RKO (cell line): ENCODE measurements at places on chromosomes 3 and 15.

DNA sequence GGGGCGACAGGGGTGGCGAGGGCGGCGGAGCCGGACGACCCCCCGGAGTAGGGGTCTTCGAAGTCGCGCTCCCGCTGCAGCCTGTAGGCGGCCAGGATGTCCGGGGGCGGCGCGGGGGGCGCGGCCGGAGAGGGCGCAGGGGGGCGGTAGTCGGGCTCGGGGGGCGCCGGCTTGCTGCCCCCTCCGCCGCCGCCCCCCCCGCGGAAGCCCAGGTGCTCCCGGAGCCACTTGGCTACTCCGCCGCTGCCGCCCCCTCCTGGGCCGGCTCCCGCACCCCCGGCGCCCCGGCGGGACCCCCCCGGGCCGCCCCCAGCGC, 230 bp downstream of the SHF start:
- no peak for DNase-seq

DNA sequence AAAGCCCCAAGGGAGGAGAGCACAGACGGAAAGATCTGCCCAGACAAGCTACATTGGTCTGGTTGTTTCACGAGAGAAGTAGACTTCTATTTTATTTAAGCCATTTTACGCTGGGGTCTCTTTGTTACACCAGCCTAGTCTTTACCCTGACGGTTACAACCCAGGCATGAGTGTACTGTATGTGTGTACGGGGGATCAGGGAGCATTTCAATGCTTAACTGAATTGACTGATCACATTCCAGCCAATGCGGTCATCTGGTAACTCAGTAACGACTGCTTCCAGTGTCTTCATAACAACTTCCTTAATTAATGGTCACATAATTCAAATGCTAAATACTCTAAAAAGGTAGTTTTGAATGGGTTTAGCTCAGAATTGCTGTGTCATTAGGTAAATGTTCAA, 288.6 kb downstream of the FOXP1 start:
- DNase-seq: no peak

- no peak for DNase-seq
These were observed 250.7 kb upstream of the ROBO2 start for GRCh38 chr3:76789237-76789636.

DNA sequence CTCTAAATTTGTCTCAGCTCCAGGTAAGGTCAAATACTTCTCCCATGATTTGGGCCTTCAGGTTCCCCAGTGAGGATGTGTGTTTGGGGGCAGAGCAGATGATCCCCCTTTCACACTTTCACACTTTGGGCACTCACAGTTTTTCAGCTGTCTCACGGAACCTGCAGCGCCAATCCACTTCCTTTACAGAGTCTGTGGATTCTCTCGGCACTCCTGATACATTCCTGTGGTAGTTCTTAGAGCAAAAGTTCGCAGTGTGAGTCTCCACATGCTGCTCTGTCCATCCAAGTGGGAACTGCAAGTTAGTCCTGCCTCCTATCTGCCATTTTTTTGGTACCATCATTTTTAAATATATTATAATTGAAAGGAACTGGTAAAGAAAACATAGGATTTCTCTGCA, 20.2 kb upstream of the CPOX start:
- no peak for DNase-seq

- DNase-seq: no peak
These were observed 429 bp upstream of the C3orf80 start for GRCh38 chr3:160224811-160225175.

GRCh38 chr3:31522152-31522551, 10.6 kb upstream of the STT3B start:
- peak; percentile 43 for DNase-seq

GRCh38 chr3:24843955-24844354, 349.3 kb upstream of the THRB start:
- DNase-seq: no peak

- DNase-seq: peak; percentile 67
These were observed 14.4 kb upstream of the TKT start for GRCh38 chr3:53269888-53270880.

GRCh38 chr3:133092681-133093080, 54.5 kb downstream of the TMEM108 start:
- no peak for DNase-seq

DNA sequence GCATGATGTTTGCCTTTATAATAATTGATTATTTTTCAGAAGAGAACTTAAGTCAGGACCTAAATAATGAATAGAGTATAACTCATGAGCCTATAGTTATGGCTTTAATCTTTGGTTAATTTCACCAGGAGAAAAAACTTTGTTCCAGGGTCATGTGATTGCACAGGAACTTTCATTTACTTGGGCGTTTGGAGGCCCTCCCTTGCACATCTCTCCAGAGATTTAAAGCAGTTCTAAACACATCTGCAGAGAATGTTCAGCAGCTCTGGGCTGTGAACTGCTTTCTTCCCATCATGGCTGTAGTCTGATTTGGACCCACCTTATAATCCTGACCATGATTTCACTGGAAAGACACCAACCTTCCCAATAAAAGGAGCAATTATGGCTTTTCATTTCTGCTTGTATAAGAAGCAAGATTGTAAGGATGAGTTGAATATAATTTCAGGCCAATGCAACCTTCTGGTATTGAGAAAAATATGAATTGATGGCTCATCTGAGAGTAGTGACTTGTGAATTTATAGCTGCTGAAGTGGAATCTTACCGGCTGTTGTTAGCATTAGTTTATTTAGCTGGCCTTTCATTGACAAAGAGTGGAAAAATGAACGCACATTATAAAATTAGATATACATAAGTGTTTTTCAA, 80.9 kb upstream of the PRTG start:
- no peak for DNase-seq

DNA sequence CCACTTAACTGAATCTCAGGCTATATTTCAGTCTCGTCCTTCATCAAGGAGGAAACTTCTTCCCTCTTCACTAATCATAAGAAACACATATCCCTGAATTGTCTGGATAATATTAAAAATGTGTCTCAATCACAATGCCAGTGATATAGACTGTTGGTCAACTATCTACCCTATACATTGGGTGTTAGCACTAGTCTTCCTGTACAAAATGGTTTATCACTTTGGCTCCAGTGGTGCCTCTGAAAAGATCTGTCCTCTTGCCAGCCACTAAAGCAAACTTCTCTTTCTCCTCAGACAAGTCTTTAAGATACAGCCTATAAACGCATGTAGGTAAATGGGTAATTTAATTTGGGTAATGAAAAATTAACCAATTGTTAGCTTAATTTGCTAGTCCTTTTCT, 156.6 kb downstream of the MECOM start:
- DNase-seq: no peak

- no peak for DNase-seq
These were observed 250.9 kb upstream of the CFAP20DC start for GRCh38 chr3:59300733-59301132.

DNA sequence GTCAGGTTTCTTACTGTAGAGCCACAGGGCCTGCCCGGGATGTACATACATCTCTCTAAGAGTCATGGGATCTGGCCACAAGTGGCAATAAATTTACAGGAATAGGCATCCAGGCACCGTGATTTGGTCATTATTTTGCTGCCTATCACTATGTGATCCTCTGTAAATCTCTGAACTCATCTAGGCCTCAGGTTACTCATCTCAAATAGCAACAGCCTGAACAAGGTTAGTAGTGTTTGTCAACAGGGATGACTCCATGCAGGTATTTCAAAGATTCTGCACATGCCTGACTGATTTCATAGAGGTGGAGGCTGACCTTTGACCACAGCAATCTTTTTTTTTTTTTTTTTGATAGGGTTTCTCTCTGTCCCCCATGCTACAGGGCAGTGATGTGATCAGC, 88.8 kb upstream of the TBL1XR1 start:
- DNase-seq: peak; percentile 12

DNA sequence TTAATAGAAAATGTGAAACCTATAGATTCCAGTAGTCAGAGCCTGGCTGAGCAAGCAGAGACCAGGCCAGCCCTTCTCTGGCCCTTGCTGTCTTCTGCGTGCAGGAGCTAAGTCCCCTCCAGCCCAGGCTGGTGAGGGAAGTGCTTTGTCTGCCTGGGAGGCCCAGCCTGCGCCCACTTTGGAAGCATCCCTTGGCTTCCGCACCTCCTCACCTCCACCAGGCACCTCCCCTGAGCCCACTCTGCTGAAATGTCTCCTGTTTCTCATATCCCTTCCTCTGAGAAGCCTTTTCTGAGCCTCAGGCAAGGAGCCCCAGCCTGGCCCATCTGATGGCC, 45.3 kb downstream of the ALDH1L1 start:
- DNase-seq: no peak

GRCh38 chr15:78024883-78025282, 52.6 kb downstream of the TBC1D2B start:
- DNase-seq: no peak

- DNase-seq: no peak
These were observed 84.1 kb downstream of the SNRK start for GRCh38 chr3:43370293-43370980.

DNA sequence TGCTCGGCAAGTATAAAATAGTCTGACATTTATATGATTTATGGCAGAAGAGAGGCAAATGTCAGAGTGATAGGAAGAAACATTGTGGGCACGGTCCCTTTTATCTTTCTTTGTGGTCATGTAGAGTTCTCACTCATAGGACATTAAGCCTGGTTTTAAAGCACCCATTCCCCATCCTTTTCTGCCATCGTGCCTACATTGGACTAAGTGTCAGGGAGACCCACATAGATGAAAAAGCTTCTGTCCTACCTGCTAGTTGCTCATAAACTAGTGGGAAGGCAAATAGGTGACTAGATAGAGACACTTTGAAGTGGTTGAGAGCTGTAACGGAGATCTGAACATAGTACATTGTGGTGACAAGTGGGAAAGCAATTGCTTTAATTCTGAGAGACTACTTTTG, 155.7 kb downstream of the B3GALNT1 start:
- no peak for DNase-seq

GRCh38 chr3:133527081-133527715, 46.3 kb upstream of the CDV3 start:
- no peak for DNase-seq

DNA sequence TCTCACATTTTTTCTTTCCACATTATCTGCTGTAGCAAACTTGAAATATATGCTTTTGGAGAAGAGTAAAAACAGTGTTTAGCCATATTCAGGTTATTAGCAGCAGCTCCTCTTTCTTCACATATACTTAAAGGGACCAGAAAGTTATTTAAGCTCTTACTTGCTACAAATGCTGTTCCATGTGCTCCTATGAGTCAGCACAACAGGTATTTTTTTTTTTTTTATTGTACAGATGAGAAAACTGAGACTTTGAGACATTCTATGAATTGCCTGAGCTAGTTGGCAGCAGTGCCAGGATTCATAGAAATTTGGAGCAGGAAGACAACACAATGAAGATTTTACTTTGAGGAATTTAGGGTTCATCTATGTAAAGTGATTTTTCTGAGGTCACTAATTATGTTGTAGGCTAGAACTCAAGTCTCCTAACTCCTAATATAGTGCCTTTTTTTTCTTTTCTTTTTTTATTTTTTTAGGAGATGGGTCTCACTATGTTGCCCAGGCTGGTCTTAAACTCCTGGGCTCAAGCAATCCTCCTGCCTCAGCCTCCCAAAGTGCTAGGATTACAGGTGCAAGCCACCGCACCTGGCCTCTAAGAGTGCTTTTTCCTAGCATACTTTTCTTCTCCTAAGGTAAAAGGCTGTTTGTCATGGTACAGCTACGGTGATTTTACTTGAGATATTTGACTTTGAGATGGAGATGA, 23.6 kb downstream of the SETD5 start:
- DNase-seq: peak; percentile 25
